ENCODE measurements at places on chromosomes 4 and X.
A peak's percentile ranks its signal among the peaks of the same experiment; 100 is the strongest.

GRCh38 chrX:154092371-154092770 is 5.1 kb downstream of the MECP2 start:
- DNase-seq, result no peak

DNA sequence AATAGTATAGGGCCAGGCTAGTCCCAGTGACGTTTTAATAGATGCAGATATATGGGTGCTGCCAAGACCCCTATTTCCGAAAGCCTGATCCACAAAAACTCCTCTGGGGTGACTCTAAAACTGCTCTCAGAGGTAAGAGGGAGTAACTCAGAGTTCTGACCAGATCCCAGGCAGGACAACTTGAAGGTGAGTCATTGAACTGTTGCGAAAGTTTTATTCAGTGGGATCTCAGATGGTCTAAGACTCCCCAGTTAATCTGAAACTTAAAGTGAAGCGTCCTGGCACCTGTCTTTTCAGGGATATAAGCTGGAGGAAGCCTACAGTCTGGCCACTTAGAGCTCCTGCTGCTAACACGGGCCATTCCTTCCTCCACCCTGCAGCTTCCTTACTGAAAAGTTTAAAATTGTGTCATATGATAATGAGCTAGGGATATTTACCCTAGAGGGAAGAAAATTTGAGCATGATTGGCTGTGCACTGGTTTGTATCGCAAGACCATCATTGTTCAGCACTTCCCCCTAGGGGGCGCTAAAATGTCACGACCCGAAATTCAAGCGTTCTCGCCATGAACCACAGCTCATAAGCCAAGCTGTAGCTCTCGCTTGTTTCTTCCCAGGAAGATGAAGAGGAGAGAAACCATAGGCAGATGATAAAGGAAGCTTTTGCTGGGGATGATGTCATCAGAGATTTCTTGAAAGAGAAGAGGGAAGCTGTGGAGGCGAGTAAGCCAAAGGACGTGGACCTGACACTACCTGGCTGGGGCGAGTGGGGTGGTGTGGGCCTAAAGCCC is 19.5 kb downstream of the UTP14A start:
- DNase-seq, result peak; percentile 53

DNA sequence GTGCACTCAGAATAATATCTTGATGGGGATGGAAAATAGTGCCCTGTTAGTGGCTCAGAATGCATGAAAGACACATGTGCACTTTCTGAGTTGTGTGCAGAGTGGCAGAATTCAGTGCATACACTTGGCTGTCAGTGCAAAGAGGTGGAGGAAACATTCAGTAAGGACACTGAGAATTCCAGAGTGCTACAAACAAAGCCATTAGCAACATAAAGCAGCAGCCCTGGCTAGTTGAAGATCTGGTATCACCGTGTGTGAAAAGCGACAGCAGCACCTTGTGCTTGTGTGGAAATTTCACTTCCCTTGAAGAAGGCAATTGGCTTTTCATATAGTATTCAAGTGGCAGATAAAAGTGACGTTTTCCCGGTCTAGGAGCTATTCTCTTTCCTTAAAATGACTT is 810.4 kb downstream of the TRIML1 start:
- no peak for DNase-seq

GRCh38 chr4:53015681-53016080 is 153.6 kb downstream of the RASL11B start:
- peak; percentile 13 for DNase-seq

- no peak for DNase-seq
Measured at GRCh38 chr4:124288706-124289486, 423.6 kb downstream of the ANKRD50 start.

Data from stimulated activated CD4-positive, alpha-beta T cell treated with anti-CD3 and anti-CD28 coated beads, Interleukin-2, amount 100 ng/mL, for 48 hours (primary cell).